ENCODE measurements at places on chromosomes 7 and 10.

DNA sequence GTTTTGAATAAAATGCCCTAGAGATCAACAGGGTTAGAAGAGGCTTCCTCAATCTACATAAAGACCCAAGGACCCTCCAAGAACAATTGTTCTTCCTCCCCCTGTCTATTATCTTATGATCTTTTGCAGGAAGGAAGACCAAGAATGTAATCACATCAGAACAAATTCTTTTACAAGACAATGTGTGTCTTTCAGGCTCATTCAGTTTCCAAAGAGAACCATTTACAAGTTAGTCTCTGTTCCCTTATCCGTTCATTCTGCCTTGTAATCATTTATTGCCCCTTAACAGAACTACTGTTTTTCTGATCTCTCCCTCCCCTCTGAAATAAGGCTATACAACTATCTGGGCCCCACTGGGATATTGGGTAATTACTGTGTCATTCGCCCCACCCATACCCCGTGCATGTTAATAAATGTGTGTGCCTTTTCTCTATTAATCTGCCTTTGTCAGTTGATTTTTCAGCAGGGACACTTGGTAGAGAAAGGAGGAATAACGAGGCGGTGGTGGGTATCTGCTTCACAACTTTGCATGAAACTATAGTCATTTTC, 5.7 kb upstream of the MKRN1 start:
- no peak for DNase-seq

DNA sequence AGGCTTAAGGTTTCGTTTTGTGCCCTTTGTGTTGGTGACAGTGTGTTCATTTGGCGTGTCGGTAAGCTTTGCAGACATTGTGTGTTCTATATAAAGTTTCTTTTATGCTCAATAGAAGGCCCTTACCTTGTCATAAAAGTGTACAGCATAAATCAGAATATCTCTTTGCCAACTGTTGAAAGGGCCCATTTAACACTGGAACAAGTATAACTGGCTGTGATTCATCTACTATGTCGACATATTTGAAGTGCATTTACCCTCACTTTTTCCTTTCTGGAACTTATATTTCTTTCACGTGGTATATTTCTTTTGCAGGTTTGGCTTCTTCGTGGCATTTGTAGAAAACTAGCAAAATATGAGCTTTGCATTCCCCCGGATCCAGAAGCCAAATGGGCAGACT, 32.7 kb downstream of the EEPD1 start:
- no peak for DNase-seq

DNA sequence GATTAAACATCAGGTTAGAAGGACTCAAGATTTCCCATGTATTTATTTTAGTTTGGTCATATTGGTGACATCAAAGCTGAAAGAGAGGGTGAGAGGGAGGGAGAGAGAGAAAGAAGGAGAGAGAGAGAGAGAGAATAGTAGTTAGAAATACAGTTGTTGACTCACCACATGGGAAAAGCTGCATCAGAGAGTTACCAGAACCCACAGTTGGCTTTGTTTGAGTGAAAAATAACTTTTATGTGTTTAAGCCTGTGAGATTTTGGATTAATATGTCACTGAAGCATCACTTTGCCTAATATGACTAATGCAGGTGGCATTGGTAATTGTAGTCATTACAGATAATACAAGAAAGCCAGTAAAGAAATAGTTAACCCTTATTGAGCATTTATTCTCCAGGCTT, 303.9 kb downstream of the REEP3 start:
- no peak for DNase-seq

- no peak for DNase-seq
These were observed 167.9 kb downstream of the CPEB3 start for GRCh38 chr10:92122941-92123450.

DNA sequence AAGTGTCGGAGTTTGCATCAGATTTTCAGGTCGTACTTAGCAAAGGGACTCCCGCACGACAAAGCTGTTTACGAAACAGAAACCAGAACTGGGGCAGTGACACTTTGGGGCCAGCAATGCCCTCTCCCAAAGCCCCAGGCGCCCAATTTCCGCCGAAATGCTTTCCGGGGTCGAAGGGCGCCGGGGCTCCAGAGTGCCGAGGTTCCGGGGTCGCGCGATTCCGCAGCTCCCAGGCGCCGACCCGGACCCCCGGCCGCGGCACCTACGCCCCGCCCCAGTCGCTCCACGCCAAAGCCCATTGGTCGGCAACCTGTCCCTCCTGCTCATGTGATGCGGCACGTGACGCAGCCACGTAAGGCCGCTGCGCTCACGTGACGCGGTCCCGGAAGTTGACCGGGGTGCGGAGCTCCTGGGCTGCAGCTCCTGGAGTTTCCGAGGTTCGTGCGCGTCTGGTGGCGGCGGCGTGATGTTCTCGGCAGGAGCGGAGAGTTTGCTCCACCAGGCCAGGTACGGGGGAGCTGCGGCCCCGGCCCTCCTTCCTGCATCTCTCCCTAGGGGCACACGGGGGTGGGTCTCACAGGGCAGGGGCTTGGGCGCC, at the start of gene AP5Z1:
TSS of gene AP5Z1 (plus strand) at position 374 of the 598 bp plus-strand sequence. CDS start at position 467, 93 bp downstream.
- DNase-seq: peak; percentile 92

GRCh38 chr10:62734781-62735463, 69.6 kb upstream of the ADO start:
- no peak for DNase-seq

GRCh38 chr7:139683137-139683921, 94.5 kb downstream of the HIPK2 start:
- no peak for DNase-seq

GRCh38 chr7:123573896-123574467, 16.4 kb upstream of the NDUFA5 start:
- no peak for DNase-seq

DNA sequence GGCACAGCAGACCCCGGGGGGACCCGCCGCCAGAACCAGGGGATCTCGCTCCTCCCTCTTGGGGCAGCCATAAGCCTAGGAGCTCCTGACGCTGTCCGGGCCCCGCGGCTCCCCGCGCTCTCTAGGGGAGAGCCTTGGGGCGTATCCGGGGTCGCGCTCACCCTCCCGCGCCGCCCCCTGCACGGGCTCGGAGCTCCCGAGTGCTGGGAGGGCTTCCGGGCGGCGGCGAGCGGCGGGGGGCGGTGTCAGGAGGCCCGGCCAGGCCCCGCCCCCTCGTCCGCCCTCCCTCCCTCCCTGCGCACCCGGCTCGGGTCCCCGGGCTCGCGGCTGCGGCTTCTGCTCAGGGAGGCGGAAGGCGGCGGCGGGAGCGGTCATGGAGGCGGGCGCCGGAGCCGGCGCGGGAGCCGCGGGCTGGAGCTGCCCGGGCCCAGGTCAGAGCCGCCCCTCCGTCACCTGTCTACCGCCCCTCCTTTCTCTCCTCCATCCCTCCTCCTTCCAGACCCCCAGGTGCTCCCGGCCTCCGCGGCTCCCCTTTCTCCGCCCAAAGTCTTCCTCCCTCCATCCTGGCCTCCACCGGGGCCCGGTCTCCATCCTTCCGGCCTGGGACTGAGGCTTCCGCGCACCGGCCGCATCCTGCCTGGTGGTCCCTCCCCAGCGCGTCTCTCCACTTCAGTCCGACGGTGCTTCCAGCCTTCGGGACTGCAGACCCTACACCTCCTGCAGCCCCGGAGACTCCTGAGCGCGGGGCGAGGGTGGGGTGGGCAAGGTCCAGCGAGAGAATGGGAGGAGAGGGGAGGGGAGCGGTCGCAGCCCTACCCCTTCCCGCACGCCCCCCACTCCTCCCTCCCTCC, at the start of gene CCDC136:
TSS of gene CCDC136 (plus strand) at position 848 of the 851 bp plus-strand sequence. CDS start 444 bp downstream, outside the sequence.
- DNase-seq: peak; percentile 80

DNA sequence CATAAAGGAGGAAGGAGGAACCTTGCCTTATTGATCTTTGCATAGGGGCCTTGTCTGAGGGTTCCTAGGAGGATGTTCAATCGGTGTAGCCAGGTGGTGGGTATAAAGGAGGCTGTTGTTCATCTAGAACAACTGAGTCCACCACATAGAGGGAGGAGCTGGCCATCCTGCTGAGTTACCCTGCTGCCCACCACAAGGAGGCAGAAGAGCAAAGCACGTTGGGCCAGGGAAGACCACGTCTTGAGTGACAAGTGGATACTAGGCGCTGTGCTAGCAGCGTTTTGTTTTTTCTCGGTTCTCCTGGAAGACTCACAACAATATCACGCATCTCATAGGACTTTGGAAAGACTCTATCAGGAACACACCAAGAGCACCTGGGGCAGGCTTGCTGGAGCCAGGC, 20.0 kb downstream of the FOXI2 start:
- no peak for DNase-seq

DNA sequence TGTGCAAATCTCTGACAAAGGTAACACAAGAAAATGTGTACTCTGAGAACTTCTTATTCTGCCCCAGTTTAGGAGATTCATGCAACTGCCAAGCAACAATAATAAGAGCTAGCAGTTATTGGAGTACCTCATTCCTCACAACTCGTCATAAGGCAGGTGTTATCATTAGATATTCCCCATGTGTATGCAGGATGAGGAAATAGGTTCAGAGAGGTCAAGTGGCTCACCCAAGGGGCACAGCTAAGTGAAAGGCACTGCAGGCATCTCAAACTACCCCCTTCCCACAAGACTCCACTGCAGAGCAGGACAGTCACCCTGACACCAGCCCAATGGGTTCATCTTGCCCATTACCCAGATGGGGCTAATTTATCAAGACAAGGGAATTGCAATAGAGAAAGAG, 1.3 kb upstream of the GSTK1 start:
- DNase-seq: no peak

GRCh38 chr10:52216852-52217251, 97.2 kb upstream of the DKK1 start:
- DNase-seq: no peak

DNA sequence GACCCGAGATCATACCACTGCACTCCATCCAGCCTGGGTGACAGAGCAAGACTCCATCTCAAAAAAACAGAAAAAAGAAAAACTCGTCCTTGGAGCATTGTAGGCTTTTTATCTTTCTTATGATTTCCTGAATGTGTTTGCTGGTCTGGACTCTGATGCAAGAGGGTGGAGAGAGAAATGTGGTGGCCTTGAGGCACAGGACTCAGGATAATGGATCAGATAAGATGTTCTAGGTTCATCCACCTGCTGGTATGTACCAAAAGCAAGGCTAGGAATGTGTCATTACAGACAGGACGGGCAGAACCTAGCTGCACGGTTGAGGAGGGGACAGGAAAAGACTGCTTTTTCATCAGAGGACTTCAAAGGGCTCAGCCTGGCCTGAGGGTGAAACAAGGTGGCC, 33.5 kb downstream of the GCC1 start:
- DNase-seq: no peak

DNA sequence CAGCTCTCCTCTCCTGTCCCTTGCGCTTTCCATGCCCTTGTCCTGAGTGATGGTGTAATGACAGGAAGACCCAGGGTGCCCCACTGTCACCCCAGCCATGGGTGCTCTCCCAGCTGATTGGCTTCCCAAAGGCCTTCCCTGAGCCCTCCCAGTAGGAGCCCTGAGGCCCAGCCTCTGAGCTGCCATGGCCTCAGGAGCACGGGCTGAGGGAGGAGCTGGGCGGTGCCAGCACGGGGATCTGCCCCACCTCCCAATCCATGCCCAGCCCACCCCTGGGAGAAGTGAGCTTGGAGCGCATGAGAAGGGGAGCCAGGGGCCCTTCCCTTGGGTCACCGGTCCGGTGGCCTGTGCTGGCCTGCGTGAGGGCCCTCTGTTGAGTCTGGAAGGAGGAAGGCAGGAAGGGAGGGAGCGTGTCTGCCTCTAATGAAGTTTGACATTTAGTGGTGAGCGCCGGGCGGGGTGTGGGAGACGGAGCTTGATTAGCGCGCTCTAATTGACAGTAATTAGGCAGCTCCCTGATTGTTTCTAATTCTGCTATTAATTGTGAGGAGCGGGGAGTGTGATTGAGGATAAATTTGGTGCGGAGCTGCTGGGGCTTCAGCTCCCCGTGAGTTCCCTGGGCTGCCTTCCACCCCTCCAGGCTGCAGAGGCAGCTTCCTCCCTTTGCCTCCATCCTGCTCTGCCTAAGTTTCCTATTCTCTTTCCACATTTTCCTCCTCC, 28.3 kb downstream of the GBX1 start:
- DNase-seq: no peak

DNA sequence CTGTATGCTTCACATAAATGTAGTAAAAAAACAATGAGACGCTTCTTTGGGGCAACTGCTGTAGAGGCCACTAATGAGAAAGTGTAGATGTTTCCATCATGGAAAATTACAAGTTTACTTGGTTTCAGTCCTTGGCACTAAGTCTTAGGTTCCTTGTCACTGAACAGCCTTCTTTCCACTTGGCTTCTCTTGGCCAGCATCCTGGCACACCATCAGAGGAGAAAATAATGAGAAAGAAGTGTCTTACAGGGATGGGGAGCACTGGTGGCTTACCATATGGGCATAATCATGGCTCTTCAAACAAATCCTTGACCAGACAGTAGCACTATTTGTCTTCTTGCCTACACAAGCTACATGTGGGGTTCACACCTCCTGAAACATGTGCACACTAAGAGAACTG, 22.5 kb upstream of the SH3PXD2A start:
- DNase-seq: no peak

DNA sequence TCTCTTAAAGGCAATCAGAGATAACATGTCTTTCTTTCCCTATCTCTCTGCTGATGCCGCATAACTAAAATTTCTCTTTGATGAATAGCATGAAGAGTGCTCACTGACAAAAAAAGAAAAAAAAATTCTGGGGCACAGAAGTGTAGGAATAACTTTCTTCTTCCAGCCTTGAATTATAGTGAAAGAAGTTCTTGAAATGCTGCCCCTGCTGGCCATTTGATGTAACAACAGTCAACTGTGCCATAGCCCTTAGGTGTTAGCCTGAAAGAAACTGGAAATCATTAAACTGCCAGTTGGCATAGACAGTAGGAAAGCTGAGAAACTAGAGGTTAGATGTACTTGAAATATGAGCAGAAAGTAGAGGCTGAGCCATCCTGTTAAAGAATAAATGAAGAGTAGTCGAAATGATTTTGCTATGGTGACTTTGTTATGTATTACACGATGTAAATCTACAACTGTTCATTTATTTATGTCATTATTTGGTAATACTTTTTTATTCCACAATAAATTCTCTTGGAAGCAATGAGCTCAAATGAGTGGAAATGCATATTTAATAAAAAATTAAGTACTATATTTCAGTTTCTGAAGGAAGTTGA, 48.3 kb upstream of the FAM171A1 start:
- no peak for DNase-seq

DNA sequence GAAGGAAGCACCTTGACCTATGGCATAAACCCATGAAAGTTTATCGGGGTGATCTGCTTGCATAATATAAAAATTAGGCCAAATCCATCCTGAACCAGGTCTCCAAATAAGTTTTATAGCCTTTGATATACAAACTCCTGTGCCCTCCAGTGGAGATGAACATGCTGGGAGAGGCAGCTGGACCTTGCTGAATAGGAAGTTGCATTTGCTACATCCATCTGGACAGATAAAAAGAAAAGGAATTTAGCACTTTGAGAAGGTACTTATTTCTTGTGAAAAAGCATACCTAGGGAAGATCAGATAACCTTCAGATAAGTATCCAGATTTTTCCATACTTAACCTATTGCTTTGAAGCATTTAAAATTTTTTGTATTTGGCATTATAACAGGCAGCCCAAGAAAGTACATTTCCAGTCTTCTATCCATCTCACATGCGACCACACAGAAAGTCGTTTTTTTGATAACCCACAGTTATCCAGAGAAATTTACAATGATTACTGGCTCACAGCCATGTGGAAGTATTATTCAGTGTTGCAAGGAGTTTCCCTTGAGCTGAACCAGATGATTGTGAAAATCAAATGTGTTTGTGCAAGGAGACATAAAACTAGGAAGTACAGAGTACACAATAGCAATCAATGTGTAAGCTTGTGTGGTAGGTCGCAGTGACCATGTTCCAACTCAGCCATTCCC, 124.4 kb upstream of the STK17A start:
- DNase-seq: no peak

All from type B pancreatic cell (in vitro differentiated cells).